ENCODE measurements at places on chromosomes 12 and 14.

DNA sequence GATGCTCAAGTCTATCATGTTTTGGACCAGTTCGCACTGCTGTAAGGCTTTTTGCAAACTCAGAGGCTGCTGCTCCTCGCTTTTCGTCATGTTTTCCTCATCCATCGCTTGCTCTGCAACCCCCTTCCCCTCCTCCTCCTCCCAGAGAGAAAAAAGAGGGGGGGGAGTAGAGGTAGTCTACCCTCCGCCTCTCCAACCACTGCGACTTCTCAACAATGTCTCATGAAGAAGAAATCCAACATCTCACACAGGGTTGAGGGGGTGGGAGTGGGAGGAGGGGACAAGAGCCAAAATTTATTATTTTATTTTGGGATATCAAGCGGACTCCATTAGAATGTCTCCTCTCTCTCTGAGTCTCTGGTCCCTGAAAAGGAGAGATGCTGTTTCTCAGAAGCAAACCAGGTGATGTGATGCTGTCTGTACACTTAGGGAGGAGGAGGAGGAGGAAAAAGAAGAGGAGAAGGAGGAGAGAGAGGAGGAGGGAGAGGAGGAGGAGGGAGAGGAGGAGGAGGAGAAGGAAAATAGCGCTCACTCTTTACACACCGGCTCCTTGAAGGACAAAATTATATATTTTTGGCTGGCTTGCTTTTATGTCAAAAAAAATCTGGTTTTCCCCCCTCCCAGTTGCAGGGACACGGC lies 520 bp downstream of the KSR2 start:
- no peak for DNase-seq

DNA sequence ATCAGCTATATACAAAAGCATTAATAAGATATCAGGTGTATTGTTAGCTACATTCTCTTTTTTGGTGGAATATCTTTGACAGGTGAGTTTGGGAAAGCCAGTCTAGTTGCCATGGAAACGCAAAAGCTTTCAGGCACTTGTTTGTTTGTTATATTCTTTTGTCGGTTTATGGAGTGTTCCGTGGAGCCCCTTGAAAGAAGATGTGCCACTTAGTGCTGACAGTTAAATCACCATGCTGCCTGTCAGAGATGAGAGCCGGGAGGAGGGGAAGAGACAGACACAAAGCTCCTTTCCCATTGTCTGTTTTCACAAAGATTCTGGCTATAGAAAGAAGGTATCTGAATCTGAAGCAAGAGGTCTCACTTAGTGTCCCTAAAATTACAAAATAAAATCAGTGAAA lies 170.8 kb downstream of the SNAPC1 start:
- DNase-seq: no peak

GRCh38 chr12:116425256-116426193 lies 133.7 kb upstream of the MAP1LC3B2 start:
- no peak for DNase-seq

- DNase-seq: no peak
These were observed 269.2 kb upstream of the DAAM1 start for GRCh38 chr14:58919217-58919616.

GRCh38 chr14:99360774-99361595 lies 89.0 kb upstream of the BCL11B start:
- DNase-seq: no peak

DNA sequence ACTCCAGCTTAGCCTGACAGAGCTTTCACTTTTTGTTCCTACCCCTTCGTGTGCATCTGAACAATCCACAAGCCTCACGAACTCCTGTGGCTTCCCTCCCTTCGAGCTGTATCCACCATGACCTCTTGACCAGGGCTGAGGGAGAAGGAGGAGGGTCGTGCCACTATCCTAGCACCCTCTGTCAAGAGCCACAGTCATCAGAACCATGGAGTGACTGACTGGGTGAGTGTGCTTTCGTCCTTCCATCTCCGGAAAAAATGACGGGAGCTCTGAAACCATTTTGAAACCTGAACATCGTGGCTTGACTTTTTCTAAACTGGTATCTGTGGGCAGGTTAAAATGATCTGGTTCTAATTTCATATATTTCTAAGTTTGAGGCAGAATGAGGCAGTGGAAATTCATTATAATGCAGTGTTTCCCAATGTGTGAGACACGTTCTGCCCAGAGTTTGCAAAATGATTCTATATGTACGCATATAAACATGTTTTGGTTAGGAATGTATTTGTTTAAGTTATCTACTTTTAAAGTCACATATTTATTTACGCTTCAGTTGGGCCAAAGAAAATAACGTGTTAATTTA lies 27.0 kb downstream of the IL26 start:
- no peak for DNase-seq

- no peak for DNase-seq
These were observed 2.8 kb downstream of the PPP1CC start for GRCh38 chr12:110739894-110740293.

- no peak for DNase-seq
These were observed 226.4 kb upstream of the AMIGO2 start for GRCh38 chr12:47306130-47306529.

DNA sequence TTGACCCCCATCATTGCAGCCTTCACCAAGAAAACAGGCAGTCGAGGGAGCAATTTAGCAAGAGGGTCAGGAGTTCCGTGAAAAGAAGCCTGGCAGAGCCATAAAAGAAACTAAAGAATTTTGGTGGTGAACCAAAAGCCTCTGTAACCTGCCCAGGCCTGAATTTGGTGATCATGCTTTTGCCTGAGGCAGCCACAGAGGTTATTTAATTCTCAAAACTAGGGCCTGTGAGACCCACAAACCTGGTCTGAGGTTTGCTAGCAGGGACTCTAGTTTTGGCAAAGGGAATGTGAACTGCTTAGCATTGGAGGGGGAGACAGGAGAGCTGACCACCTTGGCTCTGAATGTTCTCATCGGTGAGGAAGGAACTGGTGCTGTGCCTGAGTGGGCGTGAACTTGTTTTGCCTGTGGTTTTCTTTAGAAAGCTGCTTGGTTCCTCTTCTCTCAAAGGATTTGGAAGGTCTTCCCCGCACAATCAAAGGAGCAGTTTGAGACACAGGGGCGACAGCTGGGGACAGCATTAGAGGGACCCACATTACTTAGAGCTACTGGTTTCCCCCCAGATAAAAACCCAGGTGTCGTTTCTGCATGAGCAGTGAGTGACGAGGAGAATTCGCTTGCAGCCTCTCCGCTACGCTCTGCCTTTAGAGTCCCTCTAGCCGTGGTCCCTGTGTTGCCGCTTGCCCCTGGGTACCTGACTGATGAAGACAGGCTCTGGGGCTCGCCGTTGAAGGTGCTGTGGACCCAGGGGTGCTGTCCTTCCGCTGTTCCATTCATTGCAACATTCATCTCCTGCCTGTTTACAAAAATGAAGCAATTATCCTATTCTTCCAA lies 12.6 kb upstream of the WNT5B start:
- no peak for DNase-seq

DNA sequence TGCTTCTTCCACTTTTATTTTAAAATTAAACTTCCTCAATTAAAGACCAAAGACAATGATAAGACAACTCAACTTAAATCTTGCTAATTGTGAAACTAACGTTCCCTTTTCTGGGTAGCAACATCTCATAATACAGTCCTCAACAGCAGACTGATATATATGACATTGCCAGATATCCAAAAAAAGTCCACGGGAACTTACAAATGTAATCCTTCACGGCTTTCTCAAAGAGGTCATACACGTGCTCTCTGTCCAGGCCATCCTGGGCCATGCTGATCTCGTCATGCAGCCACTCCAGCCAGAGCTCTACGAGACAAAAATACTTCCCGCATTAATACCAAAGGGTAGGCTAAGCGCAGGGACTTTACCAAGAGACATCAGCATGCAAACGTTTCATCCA lies 13.3 kb downstream of the SART3 start:
- no peak for DNase-seq

DNA sequence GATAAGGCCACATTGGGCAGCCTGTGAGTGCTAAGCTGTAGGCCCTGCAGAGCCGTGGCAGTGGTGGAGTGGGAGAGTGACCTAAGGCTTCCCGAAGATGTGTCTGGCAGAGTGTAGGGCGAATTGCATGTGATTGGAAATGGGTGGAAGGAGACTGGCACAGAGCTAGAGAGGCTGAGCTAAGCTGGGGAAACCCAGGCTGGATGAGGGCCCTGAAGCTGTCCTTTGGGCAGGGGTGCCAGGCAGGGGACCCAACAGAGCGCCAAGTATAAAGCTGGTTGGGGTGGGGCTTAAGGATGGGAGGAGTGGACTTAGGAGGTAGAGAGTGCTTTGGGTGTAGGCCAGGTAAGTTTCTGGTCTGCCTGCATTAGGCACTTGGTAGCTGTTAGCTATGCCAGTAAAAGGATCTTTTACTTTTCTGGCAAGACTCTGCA lies 47.9 kb downstream of the WDR20 start:
- DNase-seq: no peak

GRCh38 chr14:76782115-76782884 lies 21.0 kb downstream of the VASH1 start:
- DNase-seq: no peak

- no peak for DNase-seq
These were observed 98.4 kb downstream of the APAF1 start for GRCh38 chr12:98743362-98743953.

DNA sequence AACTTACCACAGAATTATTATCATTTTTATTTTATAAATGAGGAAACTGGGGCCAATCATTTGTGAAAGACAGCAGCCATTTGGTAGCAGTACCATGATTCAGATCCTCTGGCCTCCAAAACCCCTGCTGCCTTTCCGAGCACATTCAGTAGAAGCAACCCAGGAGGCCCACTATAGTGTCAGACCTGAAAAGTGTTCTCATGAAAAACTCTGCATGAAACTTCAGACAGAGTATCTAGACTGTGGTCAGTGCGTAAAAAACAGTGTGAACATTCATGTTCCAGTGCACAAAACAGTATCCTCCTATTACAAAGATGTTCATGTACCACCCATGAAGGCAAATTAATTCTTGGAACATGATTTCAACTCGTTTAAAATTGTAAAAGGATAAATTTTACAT lies 112.0 kb downstream of the EPS8 start:
- DNase-seq: no peak

DNA sequence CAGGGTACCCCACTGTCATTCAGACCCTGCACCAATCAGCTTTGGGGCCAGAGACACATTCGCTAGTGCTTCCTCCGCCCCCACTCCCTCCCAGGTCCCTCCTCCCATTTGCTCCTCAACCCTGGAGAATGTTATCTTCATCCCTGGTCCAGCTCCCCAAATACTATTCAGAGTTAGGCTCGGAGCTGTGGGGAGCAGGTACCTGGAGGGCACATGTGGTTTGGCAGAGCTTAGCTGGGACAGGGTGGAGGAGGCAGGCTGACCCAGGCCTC lies 19.5 kb downstream of the VSX2 start:
- DNase-seq: no peak

DNA sequence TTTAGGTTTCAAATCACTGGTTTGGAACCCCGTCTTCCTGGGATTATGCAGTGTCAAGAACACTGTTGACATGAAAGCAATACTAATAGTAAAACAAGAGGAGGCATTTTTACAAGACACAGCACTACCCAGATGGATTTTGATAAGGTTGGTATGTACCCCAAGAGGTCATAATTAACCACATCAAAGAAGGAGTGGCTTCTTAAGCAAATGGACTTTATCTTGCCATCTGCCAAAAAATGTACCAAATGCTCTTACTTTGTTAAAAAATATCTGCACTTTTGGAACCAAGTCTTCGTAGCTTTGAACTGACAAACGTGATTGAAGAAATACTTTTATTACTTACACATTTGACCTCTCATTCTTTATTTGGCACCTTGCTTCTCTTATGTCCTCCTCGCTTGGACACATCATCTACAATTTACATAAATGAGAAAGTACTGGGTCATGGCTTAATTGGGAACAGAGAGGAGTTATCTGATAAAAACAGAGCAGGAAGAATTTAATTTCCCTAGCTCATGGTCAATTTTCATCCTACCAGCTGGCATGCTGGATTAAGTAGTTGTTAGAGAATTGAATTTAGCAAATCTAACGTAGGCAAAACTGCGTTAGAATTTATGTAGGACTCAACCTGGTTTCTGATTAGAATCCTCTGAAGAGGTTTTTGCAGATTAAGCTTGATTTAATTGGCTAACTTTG lies 54.5 kb upstream of the PRICKLE1 start:
- DNase-seq: no peak

GRCh38 chr14:39265806-39266524 lies 32.2 kb downstream of the MIA2 start:
- DNase-seq: no peak

DNA sequence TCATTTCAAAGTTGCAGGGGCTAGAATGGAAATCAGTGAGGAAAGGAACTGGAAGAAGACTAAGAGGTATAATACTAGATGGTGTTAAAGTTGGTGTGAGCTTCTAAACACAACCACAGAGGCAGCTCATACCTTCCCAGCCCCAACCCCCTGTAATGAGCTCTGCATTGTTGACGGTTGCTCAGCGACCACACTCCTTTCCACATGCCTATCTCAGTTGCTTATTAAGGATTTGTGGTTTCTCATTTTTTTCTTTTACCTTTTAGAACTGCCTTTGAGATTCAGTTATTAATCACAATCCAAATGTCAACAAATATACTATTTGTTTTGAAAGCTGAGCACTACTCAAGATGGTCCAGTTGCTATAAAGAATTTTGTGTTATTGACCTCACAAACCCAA lies 62.1 kb upstream of the KIF21A start:
- DNase-seq: no peak

- no peak for DNase-seq
These were observed 73.0 kb downstream of the CMKLR1 start for GRCh38 chr12:108266131-108266530.

GRCh38 chr14:97802430-97803373 lies 1005.5 kb downstream of the VRK1 start:
- no peak for DNase-seq

DNA sequence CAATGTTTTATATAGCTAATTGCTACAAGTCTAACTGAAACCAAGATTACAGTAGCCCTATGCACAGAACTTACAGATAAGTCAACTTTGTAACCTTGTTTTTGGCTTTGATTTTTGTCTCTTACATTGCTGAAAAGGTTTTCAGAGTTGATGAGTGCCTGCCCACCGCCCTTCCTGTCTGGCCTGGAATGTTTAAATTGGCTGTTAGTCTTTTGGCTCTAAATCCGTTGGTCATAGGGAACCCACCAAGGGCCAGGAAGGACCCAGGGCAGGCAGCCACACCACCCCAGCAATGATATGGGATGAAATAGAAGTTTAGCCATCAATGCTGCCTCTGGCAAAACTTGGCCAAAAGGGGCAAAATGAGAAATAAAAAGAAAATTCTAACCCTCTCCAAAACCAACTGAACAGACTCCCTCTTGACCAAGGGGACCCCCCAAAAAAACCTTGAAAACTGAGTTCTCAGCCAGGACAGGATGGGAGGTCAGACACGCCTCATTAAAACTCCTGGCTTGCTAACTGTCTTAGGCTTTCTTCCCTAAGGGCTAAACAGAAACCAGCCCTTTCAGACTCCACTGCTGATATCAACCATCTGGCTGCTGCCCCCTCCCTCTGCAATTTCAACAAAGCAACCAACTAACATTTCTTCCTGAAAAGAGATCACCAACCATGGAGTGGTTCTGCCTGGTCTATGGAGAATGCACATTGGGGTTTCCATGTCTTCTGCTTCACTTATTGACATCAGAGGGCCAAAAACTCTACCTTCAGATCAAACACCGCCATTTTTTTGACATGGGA lies 242.1 kb upstream of the NOS1 start:
- DNase-seq: no peak

- no peak for DNase-seq
These were observed 121.6 kb downstream of the MGAT4C start for GRCh38 chr12:86134561-86134960.

GRCh38 chr12:105740369-105740768 lies 398.4 kb downstream of the NUAK1 start:
- DNase-seq: no peak

GRCh38 chr12:49874142-49874897 lies 29.4 kb downstream of the FAIM2 start:
- DNase-seq: no peak

- DNase-seq: no peak
These were observed 169.2 kb downstream of the APAF1 start for GRCh38 chr12:98814254-98814653.

All from stimulated activated CD4-positive, alpha-beta T cell treated with anti-CD3 and anti-CD28 coated beads, Interleukin-4, amount 100 ng/mL, for 4 hours (primary cell).